ENCODE measurements at places on chromosomes 2 and 18.

GRCh38 chr18:10965119-10965518 is 184.2 kb downstream of the PIEZO2 start:
- DNase-seq, result no peak

DNA sequence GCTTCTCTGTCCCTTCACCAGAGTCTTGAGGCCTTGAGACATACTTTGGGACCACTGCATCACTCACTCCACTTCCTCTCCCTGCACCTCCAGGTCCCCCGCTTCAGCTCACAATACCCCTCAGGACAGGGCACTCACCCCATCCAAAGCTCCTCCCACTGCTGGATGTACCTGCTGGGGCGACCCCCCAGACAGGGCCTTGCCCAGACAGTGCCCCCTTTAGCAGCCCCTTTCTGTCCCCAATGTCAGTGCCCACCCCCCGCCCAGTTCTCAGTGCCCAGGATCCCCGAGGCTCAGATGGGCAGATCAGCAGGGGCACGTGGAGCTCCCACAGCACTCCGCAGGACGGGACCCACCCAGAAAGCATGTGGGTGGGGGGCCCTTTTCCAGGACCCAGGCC is 23.8 kb upstream of the IMP4 start:
- no peak for DNase-seq

- DNase-seq, result no peak
Observed at GRCh38 chr2:55581874-55582547, 35.4 kb downstream of the PPP4R3B start.

GRCh38 chr2:96202152-96202854 is 6.3 kb downstream of the STARD7 start:
- no peak for DNase-seq

DNA sequence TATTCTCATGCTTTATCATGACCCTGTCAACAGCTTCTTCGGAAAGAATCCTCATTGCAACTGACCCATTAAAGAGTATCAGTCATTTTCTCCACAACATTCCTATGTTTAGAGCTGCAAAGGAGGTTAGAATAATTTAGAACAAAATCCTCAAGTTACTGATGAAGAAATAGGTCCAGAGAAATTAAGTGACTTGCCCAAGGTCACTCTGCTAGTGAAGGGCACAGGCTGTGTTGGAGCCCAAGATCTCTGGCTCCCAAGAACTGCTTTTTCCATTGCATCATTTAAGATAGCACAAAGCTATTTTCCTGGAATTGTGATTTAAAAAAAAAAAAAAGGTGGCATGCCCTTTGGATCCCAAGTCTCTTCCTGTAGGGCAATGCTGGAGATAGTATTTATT is 9.6 kb downstream of the IRS1 start:
- DNase-seq, result no peak
